Muscle of back (tissue), 13 donors: ENCODE measurements at places on chromosomes 3 and 15. TPM values are rescaled to one million over a fixed set of nuclear protein-coding genes. Genes with fewer than 3 reads are reported as not detected.

- DNase-seq: no peak
Measured at GRCh38 chr15:63334821-63335220, 46.8 kb downstream of the CA12 start.

DNA sequence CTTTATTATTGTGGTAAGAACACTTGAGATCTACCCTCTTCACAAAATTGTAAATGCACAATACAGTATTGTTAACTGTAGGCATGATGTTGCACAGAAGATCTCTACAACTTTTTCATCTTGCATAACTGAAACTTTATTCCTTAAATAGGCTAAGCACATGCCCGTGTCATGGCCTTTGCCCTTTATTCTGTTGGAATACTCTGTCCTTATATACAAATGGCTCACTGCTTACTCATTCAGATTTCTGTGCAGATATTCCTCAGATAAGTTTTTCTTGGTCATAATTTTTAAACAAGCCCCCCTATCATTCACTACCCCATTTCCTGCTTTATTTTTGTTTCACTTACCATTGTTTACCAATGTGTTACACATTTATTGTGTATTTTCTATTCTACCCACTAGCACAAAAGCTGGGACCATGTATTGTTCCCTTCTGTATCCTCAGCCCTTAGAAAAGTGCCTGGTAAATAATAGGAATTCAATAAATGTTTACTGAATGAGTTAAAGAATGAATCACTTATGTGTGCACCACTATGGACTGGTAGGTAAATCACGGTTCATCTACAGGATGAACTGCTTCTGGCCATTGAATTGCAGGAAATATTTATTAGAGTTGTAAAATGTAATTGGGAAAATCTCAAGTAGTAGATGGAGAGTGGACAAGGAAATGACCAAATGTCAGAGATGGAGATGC is 151.0 kb downstream of the CPNE4 start:
- no peak for DNase-seq

GRCh38 chr3:172609750-172610149 is 86.5 kb upstream of the TNFSF10 start:
- no peak for DNase-seq

GRCh38 chr3:115898656-115899410 is 275.5 kb downstream of the GAP43 start:
- DNase-seq: no peak

GRCh38 chr3:37135561-37135960 is 38.8 kb downstream of the LRRFIP2 start:
- no peak for DNase-seq

Gene CADM2
- polyA plus RNA-seq: 6.7 TPM

GRCh38 chr15:88653200-88654064 is 14.6 kb downstream of the ISG20 start:
- no peak for DNase-seq

DNA sequence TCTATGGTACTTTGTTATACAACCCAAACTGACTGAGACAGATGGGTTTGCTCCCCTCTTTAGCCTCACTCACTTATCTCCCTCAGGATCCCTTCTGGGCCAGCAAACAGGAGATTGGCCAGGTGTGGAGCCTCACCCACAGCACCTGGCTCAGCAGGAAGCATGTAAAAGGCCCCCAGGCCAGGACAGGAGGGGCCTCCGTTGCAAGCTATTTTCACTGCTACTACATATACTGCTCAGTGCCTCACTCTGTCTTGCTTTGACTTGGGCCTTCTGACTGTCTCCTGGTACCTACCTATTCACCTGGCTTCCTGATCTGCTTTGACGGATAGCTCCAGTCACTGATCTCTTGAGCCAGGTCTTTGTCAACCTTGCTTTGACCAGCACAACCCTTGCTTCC is 20.4 kb upstream of the TPM1 start:
- no peak for DNase-seq

Gene CHP1
- polyA plus RNA-seq: 39.4 TPM

Gene TM4SF4
- not detected for polyA plus RNA-seq

Gene C3orf33
- 2.7 TPM for polyA plus RNA-seq

DNA sequence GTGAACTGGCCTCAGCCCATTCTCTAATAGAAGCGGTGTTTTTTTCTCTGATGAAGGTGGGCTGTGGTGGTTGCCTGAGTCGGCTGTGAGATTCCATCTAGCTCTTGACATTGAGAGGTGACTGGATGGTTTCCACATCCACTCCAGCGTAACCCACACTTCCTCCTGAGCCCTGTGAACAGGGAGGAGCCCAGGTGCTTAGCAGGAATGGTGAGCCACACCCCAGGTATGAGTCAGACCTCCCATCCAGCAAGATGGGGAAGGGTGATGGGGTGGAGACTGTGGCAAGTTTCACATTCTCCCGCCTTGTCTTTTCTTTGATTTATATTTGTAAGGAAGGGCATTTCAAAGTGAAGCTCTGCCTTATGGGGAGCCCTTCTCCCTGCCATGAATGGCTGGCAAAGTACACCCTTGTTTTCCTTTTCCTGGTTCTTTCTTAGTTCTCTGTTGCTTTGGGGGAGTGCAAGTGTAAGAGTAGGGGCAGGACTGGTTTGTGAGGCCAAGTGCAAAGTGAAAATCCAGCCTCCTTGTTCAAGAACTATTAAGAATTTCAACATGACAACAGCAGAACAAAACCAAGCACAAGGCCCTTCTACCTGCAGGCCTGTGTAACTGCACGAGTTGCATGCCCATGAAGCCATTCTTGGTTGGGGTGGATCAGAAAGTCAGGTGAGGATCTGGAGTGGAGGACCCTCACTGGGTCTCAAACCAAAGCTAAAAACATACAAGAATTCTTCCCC is 4.6 kb upstream of the TPRG1 start:
- DNase-seq: no peak

DNA sequence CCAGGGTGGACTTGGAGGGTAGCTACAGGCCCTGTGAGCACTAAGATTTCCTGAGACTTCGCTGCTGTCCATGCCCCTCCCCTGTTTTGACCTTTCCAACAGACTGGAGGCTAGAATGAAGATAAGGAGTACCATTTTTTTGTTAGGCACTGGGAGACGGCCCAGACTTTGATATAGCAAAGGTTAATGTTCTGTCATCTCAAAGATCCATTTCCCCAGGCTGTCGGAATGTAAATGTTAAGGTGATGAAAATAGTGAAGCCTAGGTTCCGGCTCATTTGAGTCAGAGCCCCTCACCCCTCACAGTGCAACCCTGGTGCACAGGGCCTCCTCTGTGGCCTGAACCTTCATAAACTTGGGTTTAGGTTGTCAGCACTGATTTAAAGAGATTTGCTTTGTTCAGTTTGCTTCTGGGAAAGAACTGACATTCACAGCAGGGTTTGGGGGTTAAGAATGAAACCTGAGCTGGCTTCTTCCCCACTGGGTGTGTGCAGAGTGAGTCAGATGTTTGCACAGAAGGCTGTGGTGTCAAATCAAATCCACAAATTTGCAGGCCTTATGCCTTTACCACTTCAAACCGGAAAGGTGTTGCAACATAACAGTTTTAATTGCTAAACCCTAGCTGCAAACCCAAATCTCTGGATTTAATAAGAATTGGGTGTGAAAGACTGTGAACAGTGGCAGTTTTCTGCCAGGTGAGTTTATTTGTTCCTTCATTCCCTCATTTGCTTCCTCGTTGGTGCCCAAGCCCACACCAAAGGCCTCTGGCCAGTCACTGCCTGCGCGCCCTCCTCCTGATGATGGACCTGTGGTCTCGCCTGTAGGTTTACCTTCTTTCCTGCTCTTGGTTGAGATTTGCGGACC is 20.6 kb upstream of the KCTD6 start:
- DNase-seq: no peak

Gene TRAK1
- 80.6 TPM for polyA plus RNA-seq

- DNase-seq: no peak
Measured at GRCh38 chr15:91484141-91484540, 369.4 kb upstream of the SLCO3A1 start.

GRCh38 chr3:134351427-134351826 is 22.8 kb downstream of the AMOTL2 start:
- no peak for DNase-seq

GRCh38 chr3:178480274-178480673 is 56.0 kb upstream of the KCNMB2 start:
- DNase-seq: no peak

Gene SEC22C
- polyA plus RNA-seq: 25.4 TPM

GRCh38 chr3:100089812-100090668 is 24.3 kb downstream of the FILIP1L start:
- peak; percentile 73 for DNase-seq

GRCh38 chr15:84598993-84599392 is 1.8 kb upstream of the ZSCAN2 start:
- DNase-seq: peak; percentile 42

Gene SOX2
- polyA plus RNA-seq: 0.39 TPM

Gene B3GALNT1
- polyA plus RNA-seq: 23.4 TPM

Gene PROK2
- polyA plus RNA-seq: 0.27 TPM

Gene CCR1
- 3.4 TPM for polyA plus RNA-seq

Gene VWA5B2
- polyA plus RNA-seq: 0.50 TPM

- no peak for DNase-seq
Measured at GRCh38 chr3:20905210-20905805, 719.3 kb upstream of the SGO1 start.

- no peak for DNase-seq
Measured at GRCh38 chr15:99145778-99146177, 40.9 kb downstream of the SYNM start.

DNA sequence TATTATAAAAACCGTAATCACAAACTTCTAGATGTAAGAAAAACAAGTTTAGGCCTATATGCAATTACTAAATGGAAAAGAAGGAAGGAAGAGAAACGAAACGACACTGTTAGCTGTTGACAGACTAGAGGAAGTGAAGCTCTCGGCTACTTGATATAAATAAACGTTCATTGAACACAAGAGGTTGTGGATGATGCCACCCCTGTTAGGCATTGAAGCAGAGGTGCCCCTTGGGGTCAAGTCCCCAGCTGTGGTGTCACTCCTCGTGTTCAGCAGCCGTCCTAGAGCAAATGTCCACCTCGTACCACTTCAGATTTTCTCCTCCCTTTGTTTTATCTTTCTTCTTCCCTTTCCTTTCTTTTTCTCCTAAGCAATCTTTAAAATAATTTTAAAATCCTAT is 146.5 kb upstream of the UBE2E1 start:
- no peak for DNase-seq

GRCh38 chr3:139675327-139675726 is 2.4 kb downstream of the NMNAT3 start:
- no peak for DNase-seq

DNA sequence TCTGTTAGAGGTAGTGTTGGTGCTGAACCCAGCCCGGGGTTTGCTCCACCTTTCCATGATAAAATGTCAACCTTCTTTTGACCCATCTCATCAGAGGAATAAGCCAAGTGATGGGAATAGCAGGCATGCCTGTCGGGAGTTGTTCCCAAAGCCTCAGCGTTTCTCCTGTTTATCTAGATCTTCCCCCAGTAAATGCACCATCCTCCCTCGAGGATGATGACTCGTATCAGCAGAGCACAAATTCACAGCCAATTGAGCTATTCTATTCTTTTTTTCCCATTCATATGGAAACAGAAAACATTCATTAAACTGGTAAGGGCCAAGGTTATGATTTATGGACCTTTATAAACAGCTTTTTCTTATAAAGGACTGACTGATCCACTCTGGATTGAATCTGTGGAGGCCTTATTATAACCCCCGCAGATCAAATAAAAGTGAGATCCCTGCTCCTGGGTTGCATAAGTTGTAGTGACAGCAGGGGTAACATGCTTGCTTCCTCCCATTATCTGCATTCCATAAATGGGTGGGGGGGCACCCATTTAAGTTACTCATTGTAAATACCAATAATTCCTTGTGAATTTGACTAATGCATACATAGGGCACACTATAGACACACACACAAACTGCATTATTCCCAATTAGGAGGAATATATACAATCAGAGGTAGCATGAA is 207.3 kb downstream of the PLCL2 start:
- no peak for DNase-seq

DNA sequence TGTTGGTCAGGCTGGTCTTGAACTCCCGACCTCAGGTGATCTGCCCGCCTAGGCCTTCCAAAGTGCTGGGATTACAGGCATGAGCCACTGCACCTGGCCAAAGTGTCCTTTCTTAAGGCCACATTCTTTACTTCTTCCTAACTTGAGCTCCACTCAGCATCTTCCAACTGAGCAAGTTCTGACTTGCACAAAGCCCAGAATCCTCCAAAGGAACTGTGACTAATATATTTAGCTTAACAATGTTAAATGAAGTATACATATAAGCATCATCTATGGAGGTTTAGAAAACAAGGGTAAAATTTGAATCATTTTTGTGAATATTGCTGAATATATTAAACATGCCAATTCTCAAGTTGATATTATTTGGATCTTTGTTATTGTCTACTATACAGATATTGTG is 93.7 kb downstream of the SHQ1 start:
- DNase-seq: no peak

DNA sequence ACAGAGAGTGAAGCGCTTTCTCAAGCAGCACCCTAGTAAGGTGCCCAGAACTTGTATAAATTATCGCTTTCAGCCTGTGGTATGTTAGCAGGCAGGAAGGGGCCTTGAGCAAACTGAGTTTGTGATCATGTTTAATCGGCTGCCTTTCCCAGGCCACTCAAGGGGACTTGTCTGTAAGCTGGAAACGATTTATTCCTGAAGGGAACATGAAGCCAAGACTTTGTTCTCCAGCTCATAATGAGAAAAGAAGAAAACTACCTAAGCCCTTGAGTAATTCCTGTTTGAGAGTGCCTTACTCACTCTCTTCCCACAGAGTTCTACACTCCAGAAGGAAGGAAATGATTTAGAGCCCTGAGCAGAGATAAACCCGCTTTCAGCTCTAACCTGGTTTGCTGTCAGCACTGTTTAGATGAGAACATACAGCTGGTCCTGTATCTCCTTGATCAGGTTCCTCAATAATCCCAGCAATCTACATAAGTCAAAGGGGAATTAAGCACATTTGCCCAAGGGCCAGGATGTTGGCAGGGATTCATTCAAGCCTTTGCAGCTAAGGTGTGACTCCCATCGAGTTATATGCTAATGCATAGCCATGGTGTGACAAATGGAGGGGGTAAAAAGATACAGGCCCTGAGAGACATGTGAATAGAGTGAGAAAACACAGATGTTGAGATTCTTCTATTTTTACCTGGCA is 187.7 kb upstream of the SLC24A5 start:
- no peak for DNase-seq

Gene C2CD4B
- 5.2 TPM for polyA plus RNA-seq

DNA sequence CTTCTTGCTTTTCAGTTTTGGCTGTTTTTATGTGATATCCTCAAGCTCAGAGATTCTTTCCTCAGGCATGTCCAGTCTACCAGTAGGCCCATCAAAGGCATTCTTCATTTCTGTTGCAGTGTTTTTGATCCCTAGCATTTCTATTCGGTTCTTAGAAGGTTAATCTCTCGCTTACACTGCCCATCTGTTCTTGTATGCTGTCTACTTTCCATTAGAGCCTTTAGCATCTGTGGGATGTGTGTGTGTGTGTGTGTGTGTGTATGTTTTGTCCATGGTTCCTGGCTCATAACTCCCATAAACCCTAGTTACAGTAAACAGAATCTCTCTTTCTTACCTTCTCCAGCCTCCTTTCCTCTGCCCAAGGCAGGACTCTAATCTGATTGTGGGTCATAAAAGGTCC is 5.1 kb upstream of the SLC22A13 start:
- DNase-seq: no peak

Gene TPRG1
- 3.3 TPM for polyA plus RNA-seq

DNA sequence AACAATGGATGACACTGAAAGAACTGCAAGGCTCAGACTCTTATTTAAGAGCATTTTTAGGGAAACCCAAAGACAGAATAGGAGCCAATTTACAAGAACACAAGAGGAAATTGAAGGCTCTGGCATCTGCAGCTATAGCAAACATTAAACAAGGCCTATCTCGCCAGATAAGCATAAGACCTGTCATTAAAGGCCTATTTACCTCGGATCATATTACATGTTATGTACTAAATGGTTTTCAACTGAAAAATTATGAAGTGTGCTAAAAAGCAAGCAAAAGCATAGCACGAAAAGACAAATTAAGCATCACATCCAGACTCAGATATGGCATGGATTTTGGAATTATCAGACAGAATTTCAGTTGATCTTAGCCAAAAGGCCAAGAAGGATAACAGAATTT is 617.1 kb downstream of the SQOR start:
- no peak for DNase-seq
